Stimulated activated CD4-positive, alpha-beta T cell treated with anti-CD3 and anti-CD28 coated beads, Interleukin-1b, Interleukin-23, amount 100 ng/mL, for 1 hour (primary cell): ENCODE measurements at places on chromosomes 2 and 18.

DNA sequence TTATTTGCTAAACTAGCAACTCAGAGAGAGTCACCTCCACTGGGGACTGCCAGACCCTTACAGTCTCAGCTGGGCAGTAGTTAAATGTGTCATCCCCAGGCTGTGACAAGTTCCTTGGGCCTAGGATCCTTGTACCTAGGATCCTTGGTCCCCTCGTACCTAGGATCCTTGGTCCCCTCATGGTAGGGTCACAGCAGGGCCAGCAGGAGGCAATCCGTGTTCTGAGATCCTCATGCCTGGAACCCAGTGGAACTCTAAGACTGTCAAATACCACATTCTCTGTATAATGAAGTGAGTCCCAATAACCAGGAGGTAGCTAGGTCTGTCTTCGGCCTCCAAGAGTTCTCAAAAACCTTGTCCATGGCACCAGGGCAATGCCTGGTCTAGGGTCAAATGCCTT is 60.8 kb downstream of the LYPD6B start:
- DNase-seq: no peak

DNA sequence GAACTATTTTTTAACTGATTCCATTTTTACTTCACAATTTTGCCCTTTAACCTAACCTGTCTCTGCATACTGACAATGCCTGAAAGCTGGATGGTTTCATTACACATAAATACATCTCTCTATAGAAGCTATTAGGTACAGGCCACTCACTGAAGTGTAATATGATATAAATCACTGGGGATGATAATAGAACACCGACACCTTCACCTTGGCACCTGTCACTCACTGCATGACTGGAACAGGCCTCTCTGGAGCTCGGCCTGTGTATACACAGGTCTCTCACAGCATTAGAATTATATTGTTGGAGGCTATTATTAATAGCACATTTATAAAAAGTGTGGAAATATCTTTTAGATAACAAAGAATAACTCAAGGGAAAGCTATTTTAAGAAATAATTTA is 138.2 kb downstream of the TMEM131 start:
- DNase-seq: no peak

DNA sequence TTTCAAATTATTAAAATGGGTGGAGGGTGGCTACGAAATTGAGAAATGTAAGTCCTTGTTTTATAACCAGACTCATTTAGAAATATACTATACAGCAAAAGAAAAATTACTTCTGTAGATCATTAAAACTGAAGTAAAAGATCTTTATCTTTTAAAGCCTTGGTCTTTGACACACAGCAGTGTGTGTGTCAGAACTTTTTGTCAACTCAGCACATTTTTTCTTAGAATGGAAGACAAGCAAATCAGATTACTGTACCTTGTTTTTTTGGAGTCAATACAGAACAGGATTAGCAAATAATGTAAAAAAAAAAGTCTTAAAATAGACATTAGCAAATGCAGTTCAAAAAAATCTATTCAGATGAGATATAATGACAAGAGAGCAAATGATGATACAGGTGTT is 49.1 kb downstream of the C2orf76 start:
- no peak for DNase-seq

GRCh38 chr2:33775306-33775705 is 176.2 kb upstream of the FAM98A start:
- no peak for DNase-seq

GRCh38 chr2:119208791-119209203 is 14.8 kb upstream of the STEAP3 start:
- no peak for DNase-seq

DNA sequence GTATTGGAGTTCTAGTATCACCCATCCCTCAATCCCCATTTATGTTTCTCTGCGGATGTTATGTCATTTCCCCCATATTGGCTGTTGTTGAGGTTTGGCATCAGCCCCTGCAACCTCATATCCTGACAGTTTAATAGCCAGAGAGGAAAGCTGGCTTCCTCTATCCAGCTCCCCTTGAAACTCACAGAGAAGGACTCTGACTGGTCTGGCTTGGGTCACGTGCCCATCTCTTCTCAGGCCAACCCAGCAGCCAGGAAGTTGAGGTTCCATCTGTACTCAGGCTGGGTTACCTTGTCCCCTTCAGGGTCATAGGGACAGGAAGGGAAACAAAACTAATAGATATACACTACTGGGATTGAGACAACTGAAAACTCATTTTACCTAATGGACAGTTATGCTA is 148.0 kb upstream of the SLC14A2 start:
- no peak for DNase-seq

DNA sequence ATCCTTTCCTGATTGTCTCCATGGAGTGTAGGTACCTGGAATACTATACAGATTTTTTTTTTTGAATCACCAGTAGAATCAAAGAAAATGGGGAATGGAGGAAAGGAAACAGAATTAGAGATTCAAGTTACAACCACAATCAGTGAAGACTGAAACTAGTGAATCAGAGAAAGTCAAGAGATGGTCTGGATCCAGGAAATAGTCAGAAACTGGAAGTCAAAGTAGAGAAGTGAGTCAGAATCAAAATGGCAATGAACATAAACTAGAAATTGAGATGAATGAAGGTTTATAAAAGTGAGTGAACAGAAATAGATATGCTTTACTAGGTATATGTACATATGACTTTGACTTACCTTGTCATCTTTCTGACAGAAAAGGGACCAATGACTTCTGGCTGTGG is 579.0 kb downstream of the PLCL1 start:
- DNase-seq: no peak

DNA sequence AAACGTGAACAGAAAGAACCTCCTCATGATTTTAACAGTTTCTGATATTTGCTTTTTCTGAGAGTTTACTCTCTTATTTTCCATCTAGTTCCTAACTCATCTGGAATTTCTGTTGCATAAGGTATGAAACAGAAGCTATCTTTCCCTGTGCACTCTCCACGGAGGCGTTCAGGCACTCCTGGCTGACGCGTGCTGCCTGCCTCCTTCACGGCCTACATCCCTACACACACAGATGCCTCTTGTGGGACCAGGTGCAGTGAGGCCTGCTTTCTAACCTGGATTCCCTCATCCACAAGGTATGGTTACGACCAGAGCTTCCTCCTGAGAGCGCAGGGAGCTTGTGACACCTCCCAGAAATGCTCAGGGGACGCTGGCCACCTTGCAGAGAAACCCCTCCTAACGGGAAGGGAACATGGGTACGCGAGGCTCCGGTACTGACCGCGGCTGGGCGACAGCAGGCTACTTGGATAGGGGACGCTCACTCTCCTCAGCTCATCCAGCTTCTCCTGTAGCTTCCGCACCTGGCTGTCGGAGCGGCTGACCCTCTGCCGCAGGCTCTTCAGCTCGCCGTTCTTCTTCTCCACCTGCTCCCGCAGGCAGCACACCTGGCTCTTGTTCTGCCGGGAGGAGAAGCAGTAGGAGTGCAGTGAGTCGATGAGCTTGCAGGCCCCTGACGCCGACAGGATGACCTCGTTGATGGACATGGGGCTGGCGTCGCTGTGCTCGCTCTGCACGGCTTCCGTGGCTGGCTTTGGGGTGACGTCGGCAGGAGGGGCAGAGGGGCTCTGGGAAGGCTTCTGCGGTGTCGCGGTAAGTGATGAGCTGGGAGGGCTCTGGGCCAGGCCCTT is 4.3 kb downstream of the THAP4 start:
- DNase-seq: no peak

- DNase-seq: no peak
These were observed 103.6 kb upstream of the AGAP1 start for GRCh38 chr2:235390108-235390815.
